ENCODE measurements at places on chromosomes 4 and X.

DNA sequence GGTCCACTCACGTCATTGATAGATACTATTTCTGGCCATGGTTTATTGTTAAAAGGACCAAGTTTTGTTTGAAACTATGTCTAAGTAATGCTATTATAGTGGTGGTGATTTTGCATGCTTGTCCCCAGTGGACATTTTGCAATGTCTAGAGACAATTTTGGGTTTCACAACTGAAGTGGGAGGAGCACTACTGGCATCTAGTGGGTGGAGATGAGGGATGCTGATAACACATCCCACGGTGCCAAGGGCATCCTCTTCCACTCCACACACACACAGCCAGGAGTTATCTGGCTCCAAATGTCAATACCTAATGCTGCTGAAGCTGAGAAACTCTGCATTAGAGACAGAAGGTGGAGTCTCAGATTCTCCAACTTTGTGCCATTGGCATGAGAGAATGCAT is 131.2 kb downstream of the FRMPD4 start:
- DNase-seq, result no peak

GRCh38 chr4:45099471-45099870 is 373.1 kb upstream of the GNPDA2 start:
- DNase-seq, result no peak

GRCh38 chr4:130233377-130234047 is 1137.6 kb downstream of the C4orf33 start:
- no peak for DNase-seq

- DNase-seq, result no peak
Observed at GRCh38 chr4:64729561-64729960, 320.3 kb upstream of the TECRL start.

GRCh38 chr4:63169836-63170235 is 1239.4 kb downstream of the TECRL start:
- no peak for DNase-seq

DNA sequence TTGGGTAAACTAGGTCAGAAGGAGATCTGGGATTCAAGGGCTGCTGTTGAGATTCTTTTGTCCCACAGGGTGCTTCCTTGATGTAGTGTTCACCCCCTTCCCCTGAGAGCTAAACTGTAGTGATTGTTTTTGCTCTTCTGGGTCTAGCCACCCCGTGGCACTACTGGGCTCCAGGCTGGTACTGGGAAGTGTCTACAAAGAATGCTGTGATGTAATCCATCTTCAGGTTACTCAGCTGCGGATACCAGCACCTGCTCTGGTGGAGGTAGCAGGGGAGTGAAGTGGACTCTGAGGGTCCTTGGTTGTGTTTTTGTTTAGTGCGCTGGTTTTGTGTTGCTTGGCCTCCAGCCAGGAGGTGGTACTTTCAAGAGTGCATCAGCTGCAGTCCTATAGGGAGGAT is 365.5 kb downstream of the ZNF674 start:
- no peak for DNase-seq

Data from NCI-H1092 (cell line).